ENCODE measurements at places on chromosomes 13 and 19.

GRCh38 chr13:39684531-39685137 is 29.2 kb downstream of the COG6 start:
- no peak for DNase-seq

DNA sequence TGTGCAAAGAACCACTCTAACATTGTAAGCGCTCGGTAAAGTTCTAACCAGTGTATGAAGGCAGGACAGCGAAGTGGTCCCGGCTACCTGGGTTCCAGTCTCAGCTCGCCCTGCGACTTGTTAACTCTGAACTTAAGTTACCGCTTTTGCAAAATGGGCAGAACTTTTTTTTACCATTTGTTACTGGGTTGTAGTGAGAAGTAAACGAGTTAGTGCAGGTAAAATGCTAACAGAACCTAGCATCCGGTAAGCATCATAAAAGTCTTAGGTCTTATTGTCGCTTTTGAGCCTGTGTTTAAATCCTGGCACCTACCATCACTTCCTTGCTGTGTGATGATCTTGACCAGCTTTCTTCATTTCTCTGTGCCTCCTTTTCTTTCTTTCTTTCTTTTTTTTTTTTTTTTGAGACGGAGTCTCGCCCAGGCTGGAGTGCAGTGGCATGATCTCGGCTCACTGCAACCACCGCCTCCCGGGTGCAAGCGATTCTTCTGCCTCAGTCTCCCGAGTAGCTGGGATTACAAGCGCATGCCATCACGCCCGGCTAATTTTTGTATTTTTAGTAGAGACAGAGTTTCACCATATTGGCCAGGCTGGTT is 734 bp upstream of the TRMT1 start:
- no peak for DNase-seq

GRCh38 chr13:32790731-32791130 is 204.5 kb downstream of the PDS5B start:
- no peak for DNase-seq

- DNase-seq = no peak
These were observed 173.6 kb downstream of the NALCN start for GRCh38 chr13:101242720-101243119.

DNA sequence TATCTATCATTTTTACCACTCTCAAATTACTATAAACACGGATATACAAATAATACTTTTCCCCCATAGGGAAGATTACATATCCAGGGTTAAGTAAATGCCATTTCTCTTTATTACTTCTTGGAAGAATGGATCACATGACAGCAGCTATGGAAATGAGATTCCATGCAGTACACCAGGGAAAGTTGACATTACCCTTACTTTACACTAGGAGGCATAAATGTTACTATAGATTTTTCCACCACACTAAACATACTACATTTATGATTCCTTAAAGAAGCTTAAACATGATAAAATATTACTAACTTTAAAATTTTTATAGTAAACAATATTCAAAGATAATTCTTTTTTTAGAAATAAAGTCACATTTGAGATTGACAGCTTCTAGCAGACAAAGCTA is 611.4 kb downstream of the PCDH9 start:
- no peak for DNase-seq

DNA sequence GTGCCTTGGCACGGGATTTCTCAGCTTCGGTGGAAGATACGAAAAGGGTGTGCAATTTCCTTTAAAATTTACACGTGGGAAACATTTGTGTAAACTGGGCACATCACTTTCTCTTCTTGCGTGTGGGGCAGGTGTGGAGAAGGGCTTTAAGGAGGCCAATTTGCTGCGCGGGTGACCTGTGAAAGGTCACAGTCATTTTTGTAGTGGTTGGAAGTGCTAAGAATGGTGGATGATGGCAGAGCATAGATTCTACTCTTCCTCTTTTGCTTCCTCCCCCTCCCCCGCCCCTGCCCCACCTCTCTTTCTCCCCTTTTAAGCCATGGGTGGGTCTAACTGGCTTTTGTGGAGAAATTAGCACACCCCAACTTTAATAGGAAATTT is 7.2 kb downstream of the SLITRK5 start:
- no peak for DNase-seq

GRCh38 chr19:3642987-3643673 is 16.5 kb upstream of the CACTIN start:
- DNase-seq = no peak

DNA sequence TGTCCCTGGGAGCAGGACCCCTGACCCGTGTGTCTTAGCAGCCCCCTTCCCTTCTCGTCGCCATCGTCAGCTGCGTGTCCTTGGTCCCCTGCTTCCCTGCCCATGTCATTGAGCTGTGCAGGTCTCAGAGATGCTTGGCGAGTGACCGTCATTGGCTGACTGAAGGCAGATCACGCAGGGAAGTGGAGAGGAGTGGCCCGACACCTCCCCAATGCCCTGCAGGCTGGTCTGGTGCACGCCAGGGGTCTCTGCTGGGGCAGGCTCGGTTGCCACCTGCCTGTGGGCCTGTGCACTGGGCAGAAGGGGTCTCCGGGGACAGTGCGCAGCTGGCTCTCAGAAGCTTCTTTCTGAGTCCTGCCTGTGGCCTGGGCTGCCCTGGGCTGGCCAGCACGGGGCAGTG is 6.2 kb downstream of the GNA11 start:
- no peak for DNase-seq

DNA sequence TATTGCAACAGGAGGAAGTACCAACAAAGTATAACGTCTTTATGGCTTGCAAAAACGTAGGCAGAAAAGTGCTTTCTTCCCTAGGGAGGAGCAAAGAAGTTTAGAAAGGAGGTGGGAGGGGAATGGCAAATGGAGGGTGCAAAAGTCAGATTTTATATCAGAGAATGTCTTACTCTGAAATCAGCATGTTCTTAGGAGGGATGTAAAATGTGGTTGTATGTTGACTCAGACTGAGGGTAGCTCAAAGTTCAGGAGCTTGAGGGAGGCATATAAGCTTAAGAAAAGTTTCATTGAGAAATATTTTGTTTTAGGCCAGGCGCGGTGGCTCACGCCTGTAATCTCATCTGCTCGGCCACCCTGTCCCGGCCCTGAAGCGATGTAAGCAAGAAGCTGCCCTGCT is 1.7 kb downstream of the ZNF90 start:
- DNase-seq = no peak

DNA sequence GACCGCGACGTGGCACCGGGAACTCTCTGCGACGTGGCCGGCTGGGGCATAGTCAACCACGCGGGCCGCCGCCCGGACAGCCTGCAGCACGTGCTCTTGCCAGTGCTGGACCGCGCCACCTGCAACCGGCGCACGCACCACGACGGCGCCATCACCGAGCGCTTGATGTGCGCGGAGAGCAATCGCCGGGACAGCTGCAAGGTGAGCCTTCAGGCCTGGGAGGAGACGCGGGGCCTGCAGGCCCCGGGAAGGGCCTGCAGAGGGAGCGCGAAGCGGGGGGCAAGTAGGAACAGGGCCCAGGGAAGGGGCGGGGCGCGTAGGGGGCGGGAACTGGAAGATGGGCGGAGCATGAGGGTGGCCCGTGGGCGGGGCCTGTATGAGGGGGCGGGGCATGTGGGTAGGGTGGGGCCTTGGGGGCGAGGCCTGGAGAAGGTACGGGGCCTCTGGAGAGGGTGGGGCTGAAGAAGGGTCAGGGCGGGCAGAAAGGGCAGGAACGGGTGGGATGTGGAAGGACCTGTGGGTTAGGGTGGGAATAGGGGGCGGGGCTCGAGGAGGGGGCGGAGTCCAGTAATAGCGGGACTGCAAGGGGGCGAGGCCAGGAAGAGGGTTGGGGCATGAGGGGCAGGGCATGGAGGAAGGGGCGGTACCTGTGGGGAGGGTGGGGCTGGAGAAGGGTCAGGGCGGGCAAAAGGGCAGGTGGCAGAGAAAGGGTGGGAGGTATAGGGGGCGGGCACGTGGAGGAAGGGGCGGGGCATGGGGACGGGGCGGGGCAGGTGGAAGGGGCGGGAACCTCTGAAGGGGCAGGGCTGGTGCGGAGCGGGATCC is 2.5 kb downstream of the CFD start:
- DNase-seq = no peak

- no peak for DNase-seq
These were observed 3.5 kb upstream of the CIRBP start for GRCh38 chr19:1265615-1266128.

- DNase-seq = peak; percentile 32
These were observed 55.4 kb downstream of the SACS start for GRCh38 chr13:23377983-23378632.

DNA sequence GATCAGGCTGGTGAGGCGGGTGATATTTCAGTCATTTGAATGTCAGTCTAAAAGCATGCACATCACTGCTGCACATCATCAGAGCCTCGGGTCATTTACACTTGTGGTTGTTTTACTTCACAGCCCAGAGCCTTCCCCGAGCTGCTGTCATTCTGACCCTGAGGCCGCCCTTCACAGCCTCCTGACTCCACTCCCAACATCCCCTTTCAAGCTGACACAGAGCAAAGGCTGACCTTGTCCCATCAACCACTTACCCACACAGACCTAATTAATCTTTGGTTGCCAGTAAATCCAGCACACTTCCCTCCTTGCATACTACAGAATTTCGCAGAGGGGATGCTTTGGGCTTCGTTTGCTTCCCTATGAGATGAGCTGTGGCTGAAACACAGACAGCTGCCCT is 528.1 kb downstream of the DIAPH3 start:
- DNase-seq = no peak

DNA sequence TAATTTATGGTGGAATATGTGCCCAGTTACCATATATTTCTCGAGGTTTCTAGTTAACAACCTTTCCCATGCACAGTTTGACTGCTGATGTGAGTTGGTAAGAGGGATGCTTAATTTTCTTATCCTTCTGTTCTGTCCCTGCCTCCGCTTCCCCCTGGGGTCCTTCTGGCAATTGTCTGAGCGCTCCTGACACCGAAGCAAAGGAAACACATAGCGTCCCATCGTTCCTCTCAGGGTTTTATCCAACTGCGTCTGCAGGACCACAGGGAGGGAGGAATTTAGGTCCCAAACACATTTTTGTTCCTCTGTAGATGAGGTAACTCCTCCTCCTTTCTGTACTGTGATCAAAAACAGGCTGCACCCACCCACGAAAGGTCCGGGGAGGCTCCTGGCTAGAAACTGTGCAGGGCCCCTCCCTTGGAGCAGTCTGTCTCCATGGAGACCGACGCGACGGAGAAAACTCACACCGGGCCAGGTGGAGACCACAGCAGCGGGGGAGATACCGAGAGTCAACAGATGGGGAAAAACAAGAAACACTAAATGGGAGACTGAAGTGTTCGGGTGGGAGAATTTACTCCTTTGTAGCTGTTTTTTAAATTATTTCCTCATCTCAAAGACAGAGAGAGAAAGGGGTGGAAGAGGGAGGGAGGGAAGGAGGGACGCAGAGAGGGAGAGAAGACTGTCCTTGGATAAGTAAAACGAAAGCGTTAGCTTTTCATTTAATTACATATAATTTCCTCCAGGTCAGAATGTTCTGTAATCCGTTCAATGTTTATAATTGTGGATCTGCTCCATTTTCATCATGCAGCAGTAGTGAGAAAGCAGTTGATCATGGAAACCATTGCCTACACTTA is 191.8 kb upstream of the NBEA start:
- DNase-seq = no peak

- no peak for DNase-seq
These were observed 6.2 kb upstream of the USP12 start for GRCh38 chr13:27177852-27178251.

GRCh38 chr13:98768522-98768921 is 16.1 kb upstream of the SLC15A1 start:
- DNase-seq = no peak

DNA sequence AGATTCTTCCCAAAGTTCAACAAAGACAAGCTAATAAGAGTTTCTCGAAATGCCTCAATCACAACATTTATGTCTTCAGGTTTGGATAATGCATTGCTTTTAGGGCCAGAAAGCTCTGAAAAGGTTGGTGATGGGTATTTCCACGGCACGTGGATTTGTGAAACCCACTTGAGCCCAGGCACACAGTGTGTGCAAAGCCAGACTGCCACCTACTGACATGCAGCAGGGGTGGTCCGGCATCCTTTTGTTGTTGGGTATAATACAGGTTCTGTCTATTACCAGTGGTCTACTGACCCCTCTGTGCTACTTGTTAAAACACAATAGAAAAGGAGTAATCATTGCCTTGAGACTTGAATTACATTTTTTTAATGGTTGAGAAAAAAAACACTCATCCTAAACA is 225.6 kb downstream of the RAP2A start:
- no peak for DNase-seq

GRCh38 chr13:40468227-40468838 is 198.1 kb downstream of the FOXO1 start:
- no peak for DNase-seq

- no peak for DNase-seq
These were observed 394.1 kb upstream of the NBEA start for GRCh38 chr13:34547929-34548328.

DNA sequence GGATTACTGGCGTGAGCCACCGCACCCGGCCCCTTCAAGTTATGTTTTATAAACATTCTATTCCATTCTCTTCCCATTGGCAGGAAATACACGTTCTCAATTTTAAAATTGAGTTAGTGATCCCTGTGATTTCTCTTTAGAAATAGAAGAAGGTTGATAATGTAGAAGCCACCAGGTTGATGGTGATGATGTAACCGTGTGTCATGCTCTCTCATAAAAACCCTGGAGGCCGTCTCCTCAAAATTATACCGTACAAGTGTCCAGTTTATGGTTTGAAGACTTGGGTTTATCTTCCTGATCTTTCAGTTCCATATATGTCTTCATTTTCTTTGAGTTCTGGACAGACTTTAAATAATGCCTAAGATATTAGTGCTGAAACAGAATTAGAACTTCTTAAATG is 32.2 kb downstream of the COG3 start:
- DNase-seq = no peak

GRCh38 chr13:21812192-21812626 is 141.3 kb downstream of the FGF9 start:
- no peak for DNase-seq

DNA sequence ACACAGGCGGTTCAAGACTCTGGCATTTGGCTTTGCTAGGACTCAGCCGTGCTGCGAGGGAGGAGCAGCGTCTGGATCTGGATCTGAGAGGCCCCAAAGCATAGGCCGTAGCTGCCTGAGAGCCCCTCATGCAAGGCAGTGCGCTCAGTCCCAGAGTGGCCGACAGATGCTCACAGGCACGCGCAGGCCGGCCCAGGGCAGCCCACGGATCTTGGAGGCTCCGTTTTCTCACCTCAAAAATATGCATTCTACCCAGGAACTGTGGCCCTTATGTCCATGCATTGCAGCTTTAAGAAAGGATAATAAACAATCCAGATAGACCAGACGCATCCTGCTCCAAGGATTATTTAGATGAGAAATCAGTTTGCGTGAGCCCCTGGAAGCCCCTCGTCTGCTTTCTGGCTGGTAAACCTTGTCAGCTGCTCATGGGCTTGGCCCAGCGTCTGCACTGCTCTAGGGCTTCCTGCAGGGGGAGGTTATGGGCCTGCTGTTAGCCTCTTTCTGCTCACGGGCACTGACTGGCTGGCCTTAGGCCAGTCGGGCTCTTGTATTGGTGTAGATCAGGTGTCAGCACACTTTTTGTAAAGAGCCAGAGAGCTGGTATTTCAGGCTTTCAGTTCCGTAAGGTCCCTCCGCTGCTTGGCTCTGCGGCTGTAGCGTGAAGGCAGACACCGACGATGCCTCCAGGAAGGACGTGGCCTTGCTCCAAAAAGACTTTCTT is 24.2 kb downstream of the TEX29 start:
- no peak for DNase-seq

GRCh38 chr19:46821512-46822409 is 28.9 kb downstream of the AP2S1 start:
- DNase-seq = peak; percentile 53

- no peak for DNase-seq
These were observed 984 bp downstream of the SIX5 start for GRCh38 chr19:45767881-45768654.

GRCh38 chr19:5253406-5254110 is 87.1 kb downstream of the PTPRS start:
- no peak for DNase-seq

- DNase-seq = no peak
These were observed 48.1 kb upstream of the RAP2A start for GRCh38 chr13:97385854-97386253.

Data from stimulated activated naive B cell treated with anti-CD40 and anti-IgM and Interleukin-4, amounts not matched to agents 10 μg/mL and 1 μg/mL and 100 μg/mL, for 72 hours (primary cell).